Activated T-cell treated with anti-CD3 and anti-CD28 coated beads for 48 hours (primary cell): ENCODE measurements at places on chromosomes 7 and 10.
A peak's percentile ranks its signal among the peaks of the same experiment; 100 is the strongest.

DNA sequence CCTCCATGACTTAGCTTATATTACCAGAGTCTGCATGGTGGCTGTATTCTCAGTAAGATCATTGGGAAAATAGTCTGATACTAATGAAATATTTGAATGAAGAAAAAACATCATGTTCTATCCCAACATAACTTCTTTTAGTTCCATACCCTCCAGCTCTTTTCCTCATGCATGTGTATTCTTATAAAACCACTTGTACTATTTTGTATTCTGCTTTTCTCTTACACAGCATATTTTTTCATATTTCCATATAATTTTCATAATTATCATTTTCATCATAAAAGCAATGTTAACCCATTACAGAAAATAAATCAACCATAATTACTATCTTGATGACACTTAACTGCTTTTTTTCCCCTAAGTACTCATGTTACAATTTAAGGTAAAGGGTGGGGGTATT, 371.2 kb upstream of the LRGUK start:
- no peak for DNase-seq

DNA sequence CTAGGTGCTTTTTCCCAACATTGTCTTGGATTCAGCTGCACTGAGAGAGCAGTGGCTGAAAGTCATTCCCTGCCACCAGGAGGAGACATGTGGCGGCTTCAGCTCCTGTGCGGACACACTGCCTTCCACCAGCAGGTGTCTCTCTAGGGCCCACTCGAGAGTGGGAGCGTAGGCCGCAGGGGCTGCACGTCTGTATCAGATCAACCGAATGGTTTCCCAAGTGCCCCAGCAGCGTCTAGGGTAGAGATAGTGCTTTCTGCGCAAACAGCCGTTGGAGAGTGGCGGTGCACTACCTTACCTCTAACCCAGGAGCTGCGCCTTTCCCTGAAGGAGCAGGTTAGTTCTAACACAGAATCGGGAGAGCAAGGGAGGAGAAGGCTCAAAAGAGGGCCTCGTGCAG, 31.7 kb downstream of the PAPOLB start:
- peak; percentile 52 for DNase-seq

DNA sequence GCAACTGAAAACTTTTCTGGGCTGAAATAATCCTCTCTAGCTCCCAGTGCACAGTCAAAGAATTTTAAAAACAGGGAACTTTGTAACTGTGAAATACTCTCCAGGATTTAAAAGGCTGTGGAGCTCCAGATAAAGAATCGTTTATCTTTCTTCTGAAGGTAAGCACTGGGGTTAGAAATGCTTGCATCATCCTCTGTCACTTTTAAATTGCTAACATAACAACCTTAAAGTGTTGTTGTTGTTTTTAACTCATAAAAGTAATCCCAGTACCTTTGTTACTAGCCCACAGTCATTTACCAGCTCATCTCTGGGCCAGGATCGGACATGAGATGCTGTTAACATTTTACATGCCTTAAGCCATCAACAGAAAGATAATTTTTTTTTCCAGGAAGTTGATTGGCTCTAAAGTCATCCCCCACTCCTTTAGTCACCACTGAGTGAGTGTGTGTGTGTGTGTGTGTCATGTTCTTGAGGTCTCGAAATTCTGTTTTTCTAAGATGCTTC, at the start of gene SLC39A12:
TSS of gene SLC39A12 (plus strand) at position 51 of the 504 bp plus-strand sequence. CDS start 1,359 bp downstream, outside the sequence.
- no peak for DNase-seq

GRCh38 chr10:14532473-14533251, 201.9 kb upstream of the FRMD4A start:
- no peak for DNase-seq

DNA sequence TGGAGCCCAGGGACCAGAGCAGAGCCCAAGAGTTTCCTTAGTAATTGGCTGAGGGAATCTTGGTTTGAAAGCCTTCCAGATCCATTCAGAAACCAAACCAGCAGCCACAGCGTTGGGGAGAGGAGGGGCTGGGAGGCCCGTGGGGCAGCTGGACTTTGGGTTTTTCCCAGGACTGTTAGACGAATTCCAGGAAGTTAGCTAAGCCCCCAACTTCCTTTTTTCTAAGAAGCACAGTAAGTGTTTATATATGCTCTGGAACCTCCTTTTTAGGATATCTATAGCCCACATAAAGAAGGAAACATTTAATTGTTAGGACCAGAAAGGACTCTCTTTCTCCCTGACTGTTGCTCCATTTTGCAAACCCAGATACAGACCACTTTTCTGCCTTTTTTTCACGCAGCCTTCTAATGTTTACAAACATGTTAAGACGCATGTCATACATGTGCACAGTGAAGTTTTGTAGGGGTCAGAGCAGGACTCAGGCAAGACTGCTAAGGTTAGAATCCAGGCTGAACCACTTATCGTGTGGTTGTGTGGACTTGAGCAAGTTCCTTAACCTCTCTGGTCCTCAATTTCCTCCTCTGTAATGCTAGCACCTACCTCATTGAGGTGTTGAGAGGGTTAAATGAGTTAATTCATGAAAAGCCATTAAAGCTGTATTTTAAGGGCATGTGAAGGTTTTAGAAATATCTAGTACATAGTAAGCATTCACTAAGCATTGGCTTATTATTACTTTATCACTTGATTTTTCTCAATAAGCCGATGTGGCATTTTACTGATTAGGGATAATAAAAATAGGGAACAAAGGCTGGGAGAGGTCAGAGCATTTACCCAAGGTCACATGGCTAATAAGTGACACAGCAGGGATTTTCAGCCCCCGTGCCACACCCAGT, 42.4 kb downstream of the TBATA start:
- DNase-seq: no peak

DNA sequence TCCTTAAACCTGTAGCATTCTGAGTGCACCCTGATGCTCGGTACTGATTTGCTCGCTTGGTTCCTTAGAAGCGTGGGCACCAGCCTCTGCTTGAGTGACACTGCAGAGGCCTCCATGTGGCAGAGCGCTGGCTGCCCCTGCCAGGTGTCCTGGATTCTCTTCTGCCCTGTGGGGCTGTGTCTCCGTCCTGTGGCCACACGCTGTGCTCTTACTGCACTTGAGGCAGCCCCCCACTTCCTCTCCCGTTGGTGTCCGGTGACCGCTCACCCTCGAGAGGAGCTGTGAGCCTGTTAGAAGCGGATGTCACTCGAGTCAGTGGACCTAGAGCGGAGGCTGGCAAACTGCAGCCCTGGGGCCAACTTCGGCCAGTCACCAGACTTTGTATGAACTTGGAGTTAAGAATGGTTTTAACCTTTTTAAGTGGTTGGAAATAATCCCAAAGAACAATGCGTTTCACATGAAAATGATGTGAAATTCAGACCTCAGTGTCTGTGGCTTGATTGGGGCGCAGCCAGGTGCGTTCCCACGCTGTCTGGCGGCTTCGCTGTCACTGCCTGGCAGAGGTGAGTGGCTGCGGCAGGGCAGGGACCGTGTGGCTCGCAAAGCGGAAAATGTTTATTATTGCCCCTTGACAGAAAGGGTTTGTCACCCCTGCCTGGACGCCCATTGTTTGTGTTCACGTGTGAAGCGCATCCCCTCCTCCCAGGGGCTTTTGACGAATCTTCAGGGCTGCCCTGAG, 114.6 kb downstream of the CYTH3 start:
- no peak for DNase-seq

DNA sequence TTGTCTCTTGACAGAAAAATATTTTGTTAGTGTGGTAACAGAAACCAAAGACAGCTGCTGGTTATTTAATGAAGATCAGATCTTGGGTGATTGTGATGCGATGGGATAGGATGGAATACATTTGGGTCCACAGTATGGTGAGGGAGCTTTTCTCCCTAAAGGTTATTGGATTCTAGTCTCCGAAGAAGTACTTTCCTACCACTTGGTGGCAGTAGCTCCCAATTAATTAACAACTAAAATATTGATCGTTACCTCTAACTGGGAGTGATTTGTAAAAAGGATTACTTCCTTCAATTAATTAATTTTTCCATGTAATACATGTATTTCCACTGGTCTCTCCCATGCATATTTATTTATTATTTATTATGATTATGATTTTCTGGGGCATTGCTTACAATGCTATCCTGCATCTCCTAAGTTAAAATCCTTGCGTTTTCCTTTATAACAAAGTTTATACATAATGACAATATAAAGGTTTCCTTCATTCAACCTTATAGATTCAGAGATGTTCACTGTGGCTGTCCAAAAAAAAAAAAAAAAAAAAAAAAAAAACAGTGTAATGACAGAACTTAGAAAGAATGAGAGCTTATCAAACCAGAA, 25.6 kb downstream of the TMEM196 start:
- no peak for DNase-seq

- DNase-seq: no peak
Observed at GRCh38 chr10:97328646-97329453, 5.7 kb downstream of the FRAT2 start.

DNA sequence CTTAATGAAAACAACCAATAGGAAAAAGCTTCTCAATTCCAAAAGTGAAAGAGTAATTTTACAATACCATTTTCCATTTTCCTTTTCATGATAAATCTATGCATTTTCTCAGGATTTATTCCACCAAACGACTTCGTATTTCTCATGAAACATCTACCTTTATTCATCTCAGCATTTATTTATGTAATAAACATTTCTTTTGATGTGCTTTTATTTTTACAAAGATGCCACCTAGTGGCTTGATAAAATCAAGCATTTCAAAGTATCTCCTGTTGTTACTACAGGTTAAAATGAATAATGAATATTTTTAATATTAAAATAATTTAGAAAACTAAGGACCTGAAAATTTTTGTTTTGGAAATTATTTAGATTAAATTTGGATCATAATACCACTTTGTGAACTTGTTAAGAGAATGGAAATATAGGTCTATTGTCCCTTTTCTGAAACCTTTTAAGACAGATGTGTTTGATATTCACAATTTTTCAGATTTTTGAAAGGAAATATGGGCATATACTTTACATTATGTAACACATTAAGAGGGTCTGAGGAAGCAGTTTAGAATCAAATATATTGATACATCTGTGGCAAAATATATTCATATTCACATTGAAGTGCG, 2.7 kb upstream of the IQUB start:
- DNase-seq: no peak

DNA sequence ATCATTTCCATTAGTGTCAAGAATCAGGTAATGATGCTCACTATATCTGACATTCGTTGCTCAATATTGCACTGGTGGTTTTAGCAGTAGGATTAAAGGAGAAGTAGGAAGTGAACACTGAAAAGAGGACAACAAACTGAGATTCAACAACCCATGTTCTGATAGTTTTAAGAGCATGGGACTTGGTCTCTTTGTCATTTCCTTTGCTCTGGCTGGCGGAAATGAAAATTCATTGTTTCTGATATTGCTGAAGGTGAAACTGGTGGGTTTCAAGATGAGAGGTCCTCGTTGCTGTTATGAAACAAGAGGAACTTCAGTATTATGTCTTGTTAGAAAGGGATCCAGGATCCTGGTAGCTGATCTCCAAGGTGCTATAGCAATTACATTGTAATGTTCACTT, 129.0 kb downstream of the DNAH11 start:
- DNase-seq: no peak

DNA sequence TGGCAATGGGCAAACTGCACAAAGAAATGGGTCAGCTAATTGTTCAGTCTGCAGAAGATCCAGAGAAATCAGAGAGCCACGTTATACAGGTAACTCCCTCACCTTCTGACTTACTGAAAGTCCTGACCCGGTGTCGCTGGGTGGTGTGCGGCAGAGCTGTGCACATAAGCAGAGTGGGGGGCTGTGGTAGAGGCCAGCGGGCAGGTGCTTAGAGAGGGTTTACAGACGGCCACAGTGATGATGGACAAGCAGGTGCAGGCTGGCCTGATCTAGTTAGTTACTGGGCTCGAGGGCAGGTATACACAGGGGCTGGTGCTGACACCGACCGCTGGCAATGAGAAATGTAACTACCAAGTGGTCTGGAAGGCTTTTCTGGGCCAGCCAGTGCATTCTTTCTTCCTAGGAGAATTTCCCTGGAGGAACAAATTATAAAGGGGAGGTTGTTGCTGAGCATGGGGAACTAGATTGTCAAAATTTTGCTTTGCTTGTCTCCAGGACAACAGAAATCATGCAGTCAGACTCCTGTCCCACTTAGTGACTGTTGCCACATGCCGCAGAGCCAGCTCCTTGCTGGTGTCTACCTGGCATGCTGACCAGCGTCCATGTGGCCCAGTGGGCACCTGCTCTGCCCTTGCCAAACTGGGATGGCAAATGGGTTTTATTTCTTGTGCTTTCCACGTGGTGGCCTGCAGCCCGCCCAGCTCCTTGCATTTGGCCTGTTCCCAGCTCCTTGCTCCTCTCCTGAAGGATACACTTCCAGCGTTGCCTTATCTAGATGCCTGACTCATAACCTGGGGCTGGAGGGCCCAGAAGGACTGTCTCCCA, 28.8 kb downstream of the DENND10 start:
- DNase-seq: no peak

GRCh38 chr7:2354939-2355704, 495 bp downstream of the EIF3B start:
- peak; percentile 18 for DNase-seq

- DNase-seq: peak; percentile 46
Observed at GRCh38 chr7:44580945-44581878, 819 bp downstream of the TMED4 start.

- no peak for DNase-seq
Observed at GRCh38 chr10:110109511-110109910, 97.9 kb upstream of the MXI1 start.

GRCh38 chr10:29585488-29585976, 49.2 kb downstream of the SVIL start:
- no peak for DNase-seq

DNA sequence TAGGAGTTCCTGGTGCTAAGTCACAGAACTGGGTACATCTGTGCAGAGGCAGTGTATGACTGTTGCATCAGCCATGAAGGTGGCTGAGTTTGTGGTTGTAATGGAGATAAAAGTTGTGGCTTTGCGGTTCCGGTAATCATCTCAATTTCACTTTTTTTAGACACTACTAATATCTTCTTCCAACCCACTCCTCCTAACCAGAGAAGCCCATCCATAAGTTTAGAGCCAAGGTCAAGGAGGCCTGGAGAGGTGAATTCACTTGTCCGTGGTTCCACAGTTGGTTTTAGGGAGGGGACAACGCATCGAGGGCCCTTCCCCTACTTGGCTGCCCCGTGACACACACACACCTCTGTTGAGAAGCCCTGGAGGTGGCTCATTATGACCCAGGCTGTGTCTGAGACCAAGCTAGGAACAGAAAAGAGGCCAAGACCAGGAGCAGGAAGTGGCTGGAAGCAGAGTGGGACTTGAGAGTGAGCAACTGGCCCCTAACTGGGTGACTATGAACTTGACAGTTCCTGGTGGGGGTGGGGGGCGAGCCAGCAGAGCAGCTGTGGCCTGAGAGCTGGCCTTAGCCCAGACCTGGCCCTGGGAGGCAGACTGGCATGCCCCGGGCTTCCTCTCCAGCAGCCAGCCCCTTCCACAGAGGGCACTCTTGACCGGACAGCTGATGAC, 66.8 kb upstream of the COL13A1 start:
- peak; percentile 18 for DNase-seq

GRCh38 chr7:74612015-74612829, 45.3 kb upstream of the GTF2I start:
- DNase-seq: no peak

- no peak for DNase-seq
Observed at GRCh38 chr10:5484205-5484604, 15.2 kb downstream of the CALML5 start.

GRCh38 chr10:1573981-1574380, 163.3 kb downstream of the ADARB2 start:
- DNase-seq: no peak
